Activated naive CD4-positive, alpha-beta T cell treated with anti-CD3 and anti-CD28 coated beads, Interleukin-2, amount 10 ng/mL, durations not matched to agents 5 hours and 36 hours (primary cell): ENCODE measurements at places on chromosomes 5 and 9. TPM values are rescaled to one million over a fixed set of nuclear protein-coding genes. Genes with fewer than 3 reads are reported as not detected.

F12 gene
- total RNA-seq = 0.70 TPM

RPL12 gene
- 1,831 TPM for total RNA-seq

PRR16 gene
- total RNA-seq = not detected

FOXD4L5 gene
- total RNA-seq = 0.07 TPM

PCDHGB5 gene
- 0.08 TPM for total RNA-seq

GFPT2 gene
- total RNA-seq = not detected

PRR7 gene
- total RNA-seq = 8.4 TPM

SEMA6A gene
- total RNA-seq = not detected

SPATA31E1 gene
- not detected for total RNA-seq

CCL28 gene
- total RNA-seq = 18.6 TPM

PCDHB10 gene
- total RNA-seq = not detected

ASTN2 gene
- 3.2 TPM for total RNA-seq

PCDHAC2 gene
- not detected for total RNA-seq

RNF44 gene
- total RNA-seq = 161 TPM
